Right renal pelvis (tissue), 4 donors: ENCODE measurements at places on chromosomes 4 and X.

DNA sequence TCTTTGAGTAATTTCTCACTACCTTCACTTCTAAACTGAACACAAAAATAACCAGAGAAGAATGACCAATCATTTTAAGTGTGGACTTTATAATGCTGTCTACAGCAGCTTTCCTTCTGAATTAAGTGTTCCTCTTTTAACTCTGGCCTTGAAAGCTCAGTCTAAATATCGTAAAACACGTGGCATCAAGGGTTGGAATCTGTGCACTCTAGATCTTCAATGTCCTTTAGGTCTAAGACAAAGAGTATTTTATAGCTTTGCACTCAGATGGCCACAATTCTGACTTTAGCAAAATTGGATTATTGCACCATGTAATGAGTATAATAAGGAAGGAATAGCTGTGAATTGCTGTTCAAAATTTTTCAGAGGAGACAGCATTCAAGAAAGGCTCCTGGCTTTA is 197.1 kb upstream of the UGT8 start:
- DNase-seq, result no peak

DNA sequence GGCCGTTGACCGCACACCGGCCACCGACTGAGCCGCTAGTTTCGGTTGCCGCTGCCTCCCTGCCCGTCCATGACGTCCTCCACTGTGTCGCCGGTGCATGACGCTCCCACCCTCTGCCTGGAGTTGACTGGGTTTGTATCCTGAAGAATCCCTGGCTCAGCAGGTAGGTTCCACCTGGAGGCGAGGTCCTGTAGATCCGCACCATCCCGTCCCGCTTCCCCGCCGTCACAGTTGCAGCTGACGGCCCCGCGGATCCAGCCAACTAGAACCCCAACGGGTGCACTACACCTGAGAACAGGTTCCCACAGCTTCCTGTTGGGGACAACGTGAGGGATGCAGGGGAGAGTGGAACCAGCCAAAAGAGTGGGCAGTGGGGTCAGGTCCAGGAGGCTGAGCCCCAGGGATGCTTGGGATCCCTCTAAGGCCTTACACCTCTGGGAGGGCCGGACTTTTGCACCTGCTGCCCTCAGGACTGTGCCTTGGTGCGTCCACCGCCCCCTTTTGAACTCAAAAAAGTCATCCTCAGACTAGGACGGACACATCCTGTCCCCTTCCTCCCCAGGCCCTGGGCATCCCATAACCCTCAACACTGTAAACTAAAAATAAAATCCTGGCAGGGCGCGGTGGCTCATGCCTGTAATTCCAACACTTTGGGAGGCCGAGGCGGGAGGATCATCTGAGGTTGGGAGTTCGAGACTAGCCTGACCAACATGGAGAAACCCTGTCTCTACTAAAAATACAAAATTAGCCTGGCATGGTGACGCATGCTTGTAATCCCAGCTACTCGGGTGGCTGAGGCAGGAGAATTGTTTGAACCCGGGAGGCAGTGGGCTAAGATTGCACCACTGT is 1.1 kb upstream of the SLBP start:
- no peak for DNase-seq

DNA sequence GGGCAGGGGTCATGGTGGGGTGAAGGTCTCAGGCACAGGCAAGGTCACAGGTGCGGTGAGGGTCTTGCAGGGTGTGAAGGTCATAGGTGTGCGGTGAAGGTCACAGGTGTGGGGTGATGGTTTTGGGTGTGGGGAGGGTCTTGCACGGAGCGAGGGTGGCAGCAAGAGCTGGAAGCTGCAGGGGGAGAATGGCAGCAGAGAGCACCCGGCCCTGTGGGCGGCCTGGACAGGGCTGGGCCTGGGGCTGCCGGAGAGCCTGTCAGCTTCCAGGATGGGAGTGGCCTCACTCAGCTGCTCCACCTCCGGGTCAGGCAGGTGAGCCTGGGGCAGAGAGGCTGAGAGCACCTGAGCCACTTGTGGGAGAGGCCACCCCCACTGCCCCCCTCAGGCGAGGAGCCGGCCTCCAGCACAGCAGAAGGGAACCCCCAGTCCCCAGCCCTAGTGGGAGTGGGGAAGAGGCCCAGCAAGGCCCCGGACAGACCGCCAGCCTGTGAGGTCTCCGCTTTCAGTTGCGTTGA is 1.5 kb downstream of the MSANTD1 start:
- no peak for DNase-seq

DNA sequence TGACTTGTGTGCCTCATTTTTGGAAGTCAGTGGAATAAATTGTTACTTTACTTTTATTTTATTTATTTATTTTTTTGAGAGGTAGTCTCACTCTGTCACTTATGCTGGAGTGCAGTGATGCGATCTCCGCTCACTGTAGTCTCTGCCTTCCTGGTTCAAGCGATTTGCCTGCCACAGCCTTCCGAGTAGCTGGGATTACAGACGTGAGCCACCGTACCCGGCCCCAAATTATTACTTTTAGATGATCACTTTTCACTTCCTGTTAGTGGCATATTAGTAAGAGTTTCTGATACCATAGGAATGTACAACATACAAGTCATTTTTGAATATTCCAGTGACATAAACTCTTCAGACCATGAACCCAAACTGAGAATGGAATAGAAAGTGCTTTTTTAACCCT is 611.0 kb upstream of the MAGEB2 start:
- DNase-seq, result no peak

DNA sequence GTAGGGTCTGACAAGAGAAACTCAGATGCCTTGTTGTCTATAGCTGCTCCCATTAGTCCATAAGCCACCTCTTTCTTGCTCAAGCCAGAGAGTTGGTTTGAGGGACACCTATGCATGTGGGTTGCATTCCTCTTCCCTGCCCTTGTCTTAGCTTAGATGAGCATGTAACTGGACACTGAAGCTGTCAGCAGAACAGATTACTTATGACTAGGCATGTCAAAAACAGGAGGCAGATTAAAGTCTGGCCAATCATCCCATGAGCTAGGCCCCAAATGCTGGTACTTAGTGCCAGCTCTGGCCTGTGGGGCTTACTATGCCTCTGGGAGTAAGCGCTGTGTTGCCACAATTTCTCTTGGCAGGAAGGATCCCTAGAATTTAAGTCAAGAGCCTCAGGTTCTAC is 215.2 kb downstream of the AR start:
- no peak for DNase-seq

- no peak for DNase-seq
Observed at GRCh38 chr4:160877087-160877790, 1286.6 kb downstream of the FSTL5 start.

- DNase-seq, result no peak
Observed at GRCh38 chr4:89324671-89325070, 17.1 kb upstream of the GPRIN3 start.

- DNase-seq, result no peak
Observed at GRCh38 chrX:74422576-74423288, 1.4 kb downstream of the SLC16A2 start.

- DNase-seq, result no peak
Observed at GRCh38 chr4:27327421-27328181, 467.0 kb downstream of the STIM2 start.

GRCh38 chr4:128371001-128371777 is 83.6 kb upstream of the PGRMC2 start:
- no peak for DNase-seq

DNA sequence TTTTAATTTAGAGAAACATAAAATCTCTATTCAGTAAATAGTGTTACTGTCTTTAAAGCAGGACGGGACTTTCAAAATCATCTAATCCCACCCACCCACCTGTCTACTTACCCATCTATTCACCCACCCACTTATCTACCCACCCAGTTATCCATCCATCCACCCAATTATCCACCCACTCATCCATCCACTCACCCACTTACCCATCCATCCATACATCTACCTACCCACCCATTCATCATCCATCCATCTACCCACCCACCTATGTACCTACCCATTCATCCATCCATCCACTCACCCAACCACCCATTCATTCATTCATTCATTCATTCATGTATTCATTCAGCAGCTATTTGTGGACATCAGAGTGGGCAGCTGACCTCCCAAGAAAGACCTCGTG is 30.6 kb downstream of the MAN2B2 start:
- no peak for DNase-seq

DNA sequence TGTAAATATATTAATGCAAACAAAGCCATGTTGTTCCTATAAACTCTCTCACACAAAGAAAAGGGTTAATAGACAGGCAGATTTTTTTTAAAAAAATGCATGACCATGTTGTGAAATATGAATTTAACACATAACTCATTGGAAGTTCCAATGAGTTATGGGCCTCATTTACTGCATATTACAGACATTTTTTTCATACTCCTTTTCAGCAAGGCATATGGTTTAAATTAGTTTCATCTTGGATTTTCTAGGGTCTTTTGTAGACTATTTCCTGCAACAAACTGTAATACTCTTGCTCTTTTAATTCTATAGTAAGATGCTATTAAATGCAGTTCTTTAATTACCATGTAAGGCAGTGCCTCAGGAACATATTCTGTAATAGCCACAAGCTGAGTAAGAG is 323.1 kb downstream of the GBA3 start:
- DNase-seq, result no peak

GRCh38 chr4:142581881-142582280 is 264.2 kb downstream of the INPP4B start:
- DNase-seq, result no peak

DNA sequence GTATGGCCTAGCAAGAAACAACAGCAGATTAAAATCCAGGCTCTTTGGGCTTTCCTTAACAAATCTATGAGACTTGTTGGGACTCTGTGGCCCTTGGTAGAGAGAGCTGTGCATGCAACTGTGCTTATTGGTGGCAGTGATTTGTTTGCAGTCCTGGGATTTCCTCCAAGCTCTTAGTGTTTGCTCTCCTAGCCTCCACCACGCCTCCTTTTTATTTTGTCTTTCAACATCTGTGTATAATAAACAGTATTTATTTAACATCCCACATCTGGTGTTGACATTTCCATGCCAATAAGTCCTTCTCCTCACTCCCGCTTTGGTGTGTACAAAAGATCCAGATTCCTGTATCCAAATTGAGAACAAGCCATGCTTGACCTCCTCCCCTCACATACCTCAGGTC is 3.1 kb downstream of the TNMD start:
- no peak for DNase-seq

DNA sequence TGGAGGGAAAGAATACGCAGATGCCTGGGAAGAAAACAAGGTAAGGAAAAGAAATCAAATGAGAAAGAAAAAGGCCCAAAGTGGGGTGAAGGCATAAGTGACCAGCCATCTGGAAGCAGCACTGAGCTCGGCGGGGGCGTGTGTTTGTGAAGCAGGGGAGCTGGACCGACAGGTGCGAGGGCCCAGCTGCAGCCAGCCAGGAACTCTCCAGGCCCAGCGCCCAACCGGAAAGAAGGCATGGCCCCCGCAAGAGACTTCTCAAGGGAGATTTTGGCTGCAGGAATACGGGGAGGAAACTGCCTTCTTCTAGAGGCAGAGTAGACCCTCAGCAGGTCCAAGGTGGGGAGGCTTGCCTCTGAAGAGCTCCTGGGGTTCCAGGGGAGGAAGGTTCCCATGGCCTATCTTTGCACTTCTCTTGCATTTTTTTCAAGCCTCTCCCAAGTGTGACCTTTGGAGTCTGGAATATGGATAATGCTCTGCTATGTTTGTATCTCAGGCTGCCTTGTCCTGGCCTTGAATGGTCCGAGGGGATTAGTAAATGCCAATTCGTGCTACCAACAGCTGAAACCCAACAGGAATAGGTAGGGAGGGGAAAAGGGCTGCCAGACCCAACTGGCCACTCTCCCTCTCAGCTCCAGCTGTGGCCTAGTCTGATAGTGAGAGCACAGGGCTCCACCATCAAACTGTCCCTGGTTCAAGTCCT is 10.8 kb upstream of the CITED1 start:
- DNase-seq, result no peak

DNA sequence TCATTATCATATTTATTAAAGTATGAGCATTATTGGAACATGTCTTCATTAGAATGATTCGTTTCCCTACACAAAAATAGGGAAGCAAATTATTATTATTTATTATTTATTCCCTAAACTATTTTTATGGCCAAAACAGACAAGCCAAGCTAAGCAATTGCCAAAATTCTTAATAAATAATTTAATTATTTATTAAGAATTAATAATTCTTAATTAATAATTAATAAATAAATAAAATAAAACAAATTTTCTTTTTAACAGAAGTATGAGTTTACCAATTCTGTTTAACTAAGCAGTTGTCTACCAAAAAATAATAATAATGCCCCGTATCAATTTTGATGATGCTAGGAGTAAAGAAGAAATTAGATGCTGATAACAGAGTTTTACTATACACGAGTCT is 1080.8 kb upstream of the AGA start:
- DNase-seq, result no peak

DNA sequence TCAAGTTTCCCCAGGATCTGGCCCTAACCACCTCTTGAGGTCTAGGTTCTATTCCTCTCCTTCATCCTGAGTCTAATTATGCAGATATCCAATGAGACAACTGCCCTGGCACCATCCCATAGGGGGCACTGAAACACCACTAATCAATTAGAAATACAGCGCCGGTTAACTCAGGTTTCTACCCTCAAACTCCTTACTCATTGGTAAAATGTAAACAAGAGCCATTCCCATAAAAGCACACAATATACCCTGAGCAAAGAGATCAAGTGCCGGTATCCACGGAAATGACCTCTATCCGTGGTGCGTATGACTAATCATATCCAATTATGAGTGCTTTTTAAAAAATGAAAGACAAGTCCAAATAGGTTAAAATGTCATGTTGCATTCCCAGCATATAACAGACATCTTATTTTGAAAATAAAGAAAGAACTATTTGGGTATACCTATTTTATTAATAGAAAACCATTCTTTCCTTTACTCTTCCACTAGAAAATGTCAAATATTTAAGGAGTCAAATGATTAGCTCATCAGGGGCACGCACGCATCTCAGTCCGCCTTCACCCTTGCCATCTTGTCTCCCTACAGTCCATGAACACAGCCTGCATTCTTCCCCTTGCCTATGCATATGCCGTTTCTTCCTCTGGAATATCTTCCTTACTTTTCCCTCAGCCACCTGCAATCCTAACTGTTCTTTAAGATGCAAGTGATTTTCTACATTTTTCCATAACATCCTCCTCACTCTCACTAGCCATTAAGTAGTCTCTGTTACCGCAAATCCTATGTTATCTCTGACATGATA is 141.1 kb downstream of the MAML3 start:
- DNase-seq, result no peak

DNA sequence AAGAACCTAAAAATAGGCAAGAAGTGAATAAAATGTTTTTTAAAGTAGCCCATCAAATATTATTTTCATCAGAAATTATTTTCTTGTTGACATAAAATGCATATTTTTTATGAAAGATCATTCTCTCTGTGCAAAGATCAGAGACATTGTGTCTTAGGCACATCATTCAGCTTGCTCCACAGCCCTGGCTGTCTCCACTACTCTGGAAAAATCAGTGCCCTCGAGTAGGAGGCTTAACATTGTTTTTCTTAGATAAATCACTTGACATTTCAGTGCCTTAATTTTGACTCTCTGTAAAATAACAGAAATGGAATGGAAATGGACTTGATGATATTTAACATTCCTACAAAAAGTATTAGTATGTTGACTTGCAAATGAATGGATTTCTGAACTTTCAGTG is 77.9 kb downstream of the FAT4 start:
- no peak for DNase-seq

GRCh38 chrX:153638041-153638371 is 9.0 kb upstream of the DUSP9 start:
- no peak for DNase-seq

GRCh38 chr4:67576538-67576937 is 18.0 kb downstream of the STAP1 start:
- DNase-seq, result no peak
